ENCODE measurements at places on chromosomes 1 and 21. TPM values are rescaled to one million over a fixed set of nuclear protein-coding genes. Genes with fewer than 3 reads are reported as not detected.

The SPATA17 gene
- 0.78 TPM for total RNA-seq

GRCh38 chr1:115727706-115728249 lies 40.7 kb downstream of the CASQ2 start:
- H3K4me3 ChIP-seq: no peak overlapping the region
- peaks cover 5% of the 10 kb centered on the region for H3K4me1 ChIP-seq
- H3K27me3 ChIP-seq: peaks cover 2% of the 10 kb centered on the region
- no peaks in the 10 kb centered on the region for H3K36me3 ChIP-seq
- no peak for DNase-seq
- no peak overlapping the region for H3K27ac ChIP-seq

DNA sequence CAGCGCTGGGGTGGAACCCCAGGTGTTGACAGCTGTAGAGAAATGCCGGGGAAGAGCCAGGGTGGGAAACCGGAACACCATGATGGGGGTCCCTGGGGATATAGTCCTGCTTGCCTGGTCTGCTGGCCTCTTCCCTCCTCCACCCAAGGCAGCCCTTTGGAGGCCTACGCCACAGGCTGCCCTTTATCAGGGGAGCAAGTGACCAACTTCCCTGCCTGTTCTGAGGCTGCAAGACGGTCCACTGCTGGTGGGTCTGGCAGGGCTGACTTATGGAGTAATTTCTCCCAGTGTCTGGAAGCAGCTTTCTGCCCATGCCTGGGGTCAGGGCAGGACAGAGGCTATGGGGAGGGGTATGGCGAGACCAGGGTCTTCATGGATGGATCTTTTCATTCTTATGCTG lies 50.8 kb upstream of the EDN2 start:
- H3K27me3 ChIP-seq: peaks cover 29% of the 10 kb centered on the region
- no peak for DNase-seq
- H3K4me1 ChIP-seq: peaks cover 1% of the 10 kb centered on the region
- no peak overlapping the region for H3K4me3 ChIP-seq
- no peak overlapping the region for H3K27ac ChIP-seq
- H3K36me3 ChIP-seq: peaks cover 19% of the 10 kb centered on the region

DNA sequence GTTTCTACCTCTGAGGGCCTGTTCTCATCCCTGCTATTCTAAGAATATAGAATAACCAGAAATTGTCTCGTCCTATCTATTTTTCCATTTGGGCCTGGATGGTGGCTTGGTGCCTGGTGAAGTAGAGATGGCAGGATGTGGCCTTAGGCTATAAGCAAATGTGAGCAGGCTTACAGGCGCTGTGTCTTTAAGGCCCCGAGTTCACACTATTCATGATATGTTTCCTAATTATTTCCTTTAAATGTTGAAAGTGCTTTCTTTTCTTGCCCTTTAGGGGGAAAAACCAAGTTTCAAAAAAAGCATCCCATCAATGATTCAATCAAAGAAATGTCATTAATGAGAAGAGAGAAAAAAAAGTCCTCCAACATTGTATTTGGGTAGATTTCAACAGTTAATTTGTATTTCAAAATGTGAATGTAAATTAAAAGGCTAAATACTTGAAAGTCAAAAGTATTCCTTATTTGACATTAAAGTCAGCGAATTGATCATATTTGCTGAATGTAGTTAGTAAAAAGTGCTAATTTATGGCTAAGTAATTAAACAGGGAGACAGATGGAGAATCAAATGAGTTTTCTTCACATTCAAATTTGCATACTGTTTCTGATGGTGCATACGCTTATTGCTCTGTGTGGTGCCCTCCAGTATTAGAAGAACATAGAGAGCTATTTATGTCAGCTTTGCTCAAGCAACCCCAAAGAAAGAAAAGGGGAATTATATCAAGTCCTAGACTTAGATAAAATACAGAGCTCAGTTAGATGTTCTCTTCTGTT lies 34.0 kb upstream of the HUNK start:
- no peaks in the 10 kb centered on the region for H3K36me3 ChIP-seq
- no peak overlapping the region for H3K4me3 ChIP-seq
- H3K27ac ChIP-seq: no peak overlapping the region
- H3K27me3 ChIP-seq: no peaks in the 10 kb centered on the region
- DNase-seq: no peak

The NT5C1A gene
- not detected for total RNA-seq

DNA sequence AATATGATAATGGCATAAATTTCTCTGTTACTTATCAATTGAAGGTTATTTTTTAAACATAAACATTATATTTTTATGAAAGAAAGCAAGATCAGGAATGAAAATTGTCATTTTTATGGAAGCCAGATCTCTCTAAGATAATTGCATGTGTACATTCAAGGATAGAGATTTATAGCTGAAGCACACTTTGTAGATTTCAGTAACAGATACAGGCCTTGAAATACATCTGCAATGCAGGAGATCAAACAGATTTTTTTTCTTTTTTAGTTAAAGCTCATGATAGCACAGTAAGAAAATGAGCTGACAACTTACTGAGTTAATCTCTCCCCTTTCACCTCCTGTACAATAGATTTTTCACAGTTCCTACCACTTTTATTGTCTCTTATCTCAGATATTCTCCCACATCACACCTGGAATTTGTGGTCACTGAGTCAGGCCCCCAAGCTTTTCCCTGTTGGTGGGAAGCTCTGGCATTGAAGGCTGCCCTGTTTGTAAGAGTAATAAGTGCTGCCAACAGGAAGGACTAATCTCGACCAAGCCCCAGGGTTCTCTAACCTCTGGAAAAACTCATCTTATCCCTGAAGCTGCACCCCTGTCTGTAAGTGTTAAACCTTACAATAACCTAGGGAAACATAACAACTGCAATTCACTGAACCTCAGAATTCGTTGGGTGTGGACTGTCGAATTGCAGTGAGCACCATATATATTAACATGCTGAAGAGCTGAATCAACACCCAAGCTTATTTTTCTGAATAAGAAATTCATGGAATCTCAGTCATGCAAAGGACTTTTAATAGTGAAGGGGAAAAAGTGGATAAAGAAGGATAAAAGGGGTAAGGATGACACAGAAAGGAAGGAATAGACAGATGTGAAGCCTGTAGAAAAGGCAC lies 599.0 kb downstream of the LMO4 start:
- no peaks in the 10 kb centered on the region for H3K27me3 ChIP-seq
- no peaks in the 10 kb centered on the region for H3K4me1 ChIP-seq
- no peak overlapping the region for H3K27ac ChIP-seq
- DNase-seq: no peak
- no peak overlapping the region for H3K4me3 ChIP-seq

DNA sequence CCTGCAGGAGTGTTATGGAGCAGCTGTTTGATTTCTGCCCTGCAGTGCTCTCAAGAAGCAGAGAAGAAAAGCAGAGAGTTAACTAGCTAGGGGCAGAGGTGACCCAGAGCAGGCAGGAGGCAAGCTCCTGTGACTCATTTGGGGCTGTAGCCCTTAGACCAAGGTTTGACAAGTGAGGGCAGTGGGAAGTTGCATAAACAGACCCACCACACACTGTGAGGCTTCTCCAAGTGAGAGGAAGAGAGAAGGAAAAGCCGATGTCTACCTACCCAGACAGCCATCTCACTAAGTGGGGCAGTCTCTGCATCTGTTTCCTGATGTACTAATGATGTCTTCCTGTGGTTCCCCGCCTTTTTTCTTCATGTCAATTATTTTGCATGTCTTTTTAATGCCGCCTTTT lies 159.9 kb upstream of the NR5A2 start:
- H3K27me3 ChIP-seq: peaks cover 4% of the 10 kb centered on the region
- no peaks in the 10 kb centered on the region for H3K36me3 ChIP-seq
- no peak for DNase-seq

The KCNJ9 gene
- total RNA-seq: 2.0 TPM

DNA sequence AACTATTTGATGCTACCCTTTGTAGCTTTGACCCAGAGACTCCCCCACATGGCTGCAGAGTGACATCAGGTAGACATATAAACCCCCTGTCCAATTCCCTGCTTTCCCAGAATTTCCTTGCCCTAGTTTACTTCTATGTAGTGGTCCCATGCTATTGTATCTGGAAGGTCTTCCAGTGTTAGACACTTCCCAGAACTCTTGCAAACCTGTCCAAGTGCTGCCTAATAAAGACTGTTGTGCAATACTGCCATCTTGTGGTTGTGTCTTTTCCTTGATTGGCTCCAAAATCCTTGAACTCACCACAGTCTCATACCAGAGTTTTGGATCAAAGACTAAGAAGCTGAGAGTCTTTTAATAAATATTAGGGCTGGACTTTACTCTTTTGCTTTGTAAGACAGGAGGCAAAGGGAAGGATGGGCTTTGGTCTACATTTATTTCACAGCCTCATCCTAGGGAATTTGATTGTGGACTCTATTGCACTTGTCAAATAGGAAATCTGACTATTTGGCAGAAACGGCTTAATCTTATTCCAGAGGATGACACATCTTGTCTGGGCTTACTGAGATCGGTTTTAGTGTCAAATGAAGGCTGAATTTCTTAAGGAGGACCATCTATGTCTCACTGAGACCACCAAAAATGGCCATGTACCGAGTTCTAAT lies 169.9 kb downstream of the LRRC7 start:
- H3K4me1 ChIP-seq: peaks cover 9% of the 10 kb centered on the region
- no peak overlapping the region for H3K27ac ChIP-seq
- peaks cover 1% of the 10 kb centered on the region for H3K27me3 ChIP-seq

- no peak for DNase-seq
- no peaks in the 10 kb centered on the region for H3K4me1 ChIP-seq
- H3K27ac ChIP-seq: no peak overlapping the region
- no peaks in the 10 kb centered on the region for H3K36me3 ChIP-seq
- H3K4me3 ChIP-seq: no peak overlapping the region
Observed at GRCh38 chr1:12776801-12777557, 3.4 kb downstream of the PRAMEF12 start.

DNA sequence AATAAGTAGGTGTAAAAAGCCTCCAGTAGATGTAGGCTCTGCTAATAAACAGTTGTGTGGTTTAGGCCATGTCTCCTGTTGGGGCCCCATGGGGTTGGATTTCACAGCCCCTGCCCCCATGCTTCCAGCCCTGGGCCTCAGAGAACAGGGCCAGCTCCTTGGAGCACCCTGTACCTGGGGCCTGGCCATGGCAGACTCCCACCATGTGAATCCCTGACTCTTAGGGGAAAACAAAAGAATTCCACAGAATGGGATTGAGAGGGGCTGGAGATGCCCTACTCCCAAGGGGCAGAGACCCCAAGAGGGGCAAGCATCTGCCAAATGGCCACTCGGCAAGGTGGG lies 11.5 kb downstream of the LRP8 start:
- peaks cover 55% of the 10 kb centered on the region for H3K4me1 ChIP-seq
- H3K27ac ChIP-seq: peak overlapping the region; percentile 75
- H3K36me3 ChIP-seq: no peaks in the 10 kb centered on the region

DNA sequence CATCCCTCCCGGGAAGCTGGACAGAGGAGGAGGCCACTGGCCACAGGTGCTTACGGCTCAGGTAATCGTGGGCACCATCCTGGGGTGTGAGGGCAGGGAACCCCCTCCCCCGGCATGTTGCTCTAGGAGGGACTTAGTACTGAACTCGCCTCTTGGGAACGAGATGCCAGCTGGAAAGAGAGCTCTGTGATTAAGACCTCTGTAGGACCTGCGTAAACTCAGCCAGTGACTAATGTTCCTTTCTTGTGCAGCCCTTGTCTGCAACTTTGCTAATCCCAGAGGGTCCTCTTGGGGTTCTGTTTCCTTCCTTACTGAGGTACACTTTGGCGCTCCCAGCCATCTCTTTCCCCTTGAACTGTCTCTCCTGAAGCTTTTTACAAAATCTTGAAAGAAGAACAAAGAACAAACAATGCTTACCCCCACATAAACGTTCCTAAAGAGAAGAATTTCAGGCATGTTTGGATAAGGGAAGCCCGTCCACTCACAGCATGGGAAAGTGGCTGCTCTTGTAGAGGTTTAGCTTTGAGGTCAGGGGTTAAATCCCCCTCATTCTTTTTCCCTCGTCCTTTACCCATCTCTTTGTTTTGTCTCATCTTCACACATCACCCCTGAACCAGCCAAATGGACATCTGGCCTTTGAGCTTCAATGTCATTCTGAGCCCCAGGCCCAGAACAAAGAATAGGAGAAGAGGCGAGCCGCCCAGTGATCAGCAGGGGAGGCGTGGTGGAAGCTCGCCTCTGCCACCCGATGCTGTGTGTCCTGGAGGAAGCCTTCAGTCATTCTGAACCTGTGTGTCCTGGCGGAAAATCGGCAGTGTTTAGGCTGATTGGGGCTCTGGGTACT lies 37.4 kb downstream of the CITED4 start:
- no peak for DNase-seq
- no peak overlapping the region for H3K4me3 ChIP-seq
- no peaks in the 10 kb centered on the region for H3K36me3 ChIP-seq
- peak overlapping the region; percentile 10 for H3K27ac ChIP-seq
- H3K4me1 ChIP-seq: peaks cover 14% of the 10 kb centered on the region

GRCh38 chr1:65151641-65152040 lies 3.6 kb downstream of the AK4 start:
- H3K27me3 ChIP-seq: peaks cover 9% of the 10 kb centered on the region
- H3K36me3 ChIP-seq: no peaks in the 10 kb centered on the region
- H3K27ac ChIP-seq: no peak overlapping the region

The EDARADD gene
- 0.98 TPM for total RNA-seq

The CNIH3 gene
- total RNA-seq: 4.4 TPM

GRCh38 chr1:212453156-212453857 lies 20.6 kb downstream of the NENF start:
- H3K36me3 ChIP-seq: no peaks in the 10 kb centered on the region
- no peak for DNase-seq
- no peak overlapping the region for H3K4me3 ChIP-seq
- H3K27me3 ChIP-seq: peaks cover 10% of the 10 kb centered on the region

DNA sequence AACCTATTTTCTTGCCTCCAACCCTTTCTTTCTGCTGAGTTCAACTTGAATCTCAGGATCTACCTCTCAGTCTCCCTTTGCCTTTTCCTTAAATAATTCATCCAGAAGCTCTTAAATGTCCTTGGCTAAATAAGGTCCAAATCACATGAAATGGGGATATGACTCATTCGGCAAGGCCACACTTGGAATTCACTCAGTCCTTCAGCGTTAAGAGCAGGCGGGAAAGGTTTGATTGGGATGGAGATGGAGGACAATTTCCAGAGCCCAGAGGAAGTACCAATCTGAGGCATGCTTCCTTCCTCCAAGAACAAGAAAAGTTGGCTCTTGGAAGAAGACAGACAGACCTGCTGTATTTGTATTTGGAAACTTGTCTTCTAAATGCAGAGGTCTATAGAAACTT lies 128.5 kb downstream of the PROX1 start:
- H3K36me3 ChIP-seq: peaks cover 15% of the 10 kb centered on the region
- no peaks in the 10 kb centered on the region for H3K4me1 ChIP-seq
- no peak overlapping the region for H3K4me3 ChIP-seq
- no peak for DNase-seq

GRCh38 chr1:214106375-214106774 lies 118.6 kb downstream of the PROX1 start:
- H3K36me3 ChIP-seq: peaks cover 6% of the 10 kb centered on the region
- no peak for DNase-seq
- H3K27me3 ChIP-seq: no peaks in the 10 kb centered on the region
- no peaks in the 10 kb centered on the region for H3K4me1 ChIP-seq
- H3K27ac ChIP-seq: no peak overlapping the region
- H3K4me3 ChIP-seq: no peak overlapping the region

DNA sequence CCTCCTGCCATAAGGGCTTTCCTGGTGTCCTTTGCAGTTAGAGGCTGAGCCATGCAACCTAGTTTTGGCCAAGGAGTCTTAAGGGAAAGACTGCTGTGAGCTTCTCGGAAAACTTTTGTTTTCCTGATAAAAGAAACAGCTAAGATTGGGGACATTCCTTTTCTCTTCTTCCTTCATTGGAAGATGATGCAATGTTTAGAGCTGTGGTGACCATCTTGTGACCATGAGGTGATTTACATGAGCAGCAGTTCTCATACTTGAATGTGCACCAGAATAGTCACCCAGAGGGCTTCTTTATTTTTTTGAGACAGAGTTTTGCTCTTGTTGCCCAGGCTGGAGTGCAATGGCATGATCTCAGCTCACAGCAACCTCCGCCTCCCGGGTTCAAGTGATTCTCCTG lies 20.4 kb upstream of the SMAP2 start:
- H3K27me3 ChIP-seq: no peaks in the 10 kb centered on the region
- DNase-seq: no peak
- H3K27ac ChIP-seq: no peak overlapping the region
- H3K4me1 ChIP-seq: no peaks in the 10 kb centered on the region
